ENCODE measurements at places on chromosomes 5 and 9. TPM values are rescaled to one million over a fixed set of nuclear protein-coding genes. Genes with fewer than 3 reads are reported as not detected.

GRCh38 chr9:95834281-95834907 is 41.1 kb upstream of the ERCC6L2 start:
- H3K27me3 ChIP-seq: peaks cover 7% of the 10 kb centered on the region
- H3K4me1 ChIP-seq: no peaks in the 10 kb centered on the region
- no peak overlapping the region for H3K4me3 ChIP-seq
- H3K36me3 ChIP-seq: no peaks in the 10 kb centered on the region

- peaks cover 3% of the 10 kb centered on the region for H3K36me3 ChIP-seq
- H3K4me1 ChIP-seq: no peaks in the 10 kb centered on the region
- DNase-seq: no peak
- H3K4me3 ChIP-seq: no peak overlapping the region
- no peak overlapping the region for H3K27ac ChIP-seq
- no peaks in the 10 kb centered on the region for H3K27me3 ChIP-seq
Observed at GRCh38 chr9:120912958-120913646, 13.5 kb downstream of the TRAF1 start.

DNA sequence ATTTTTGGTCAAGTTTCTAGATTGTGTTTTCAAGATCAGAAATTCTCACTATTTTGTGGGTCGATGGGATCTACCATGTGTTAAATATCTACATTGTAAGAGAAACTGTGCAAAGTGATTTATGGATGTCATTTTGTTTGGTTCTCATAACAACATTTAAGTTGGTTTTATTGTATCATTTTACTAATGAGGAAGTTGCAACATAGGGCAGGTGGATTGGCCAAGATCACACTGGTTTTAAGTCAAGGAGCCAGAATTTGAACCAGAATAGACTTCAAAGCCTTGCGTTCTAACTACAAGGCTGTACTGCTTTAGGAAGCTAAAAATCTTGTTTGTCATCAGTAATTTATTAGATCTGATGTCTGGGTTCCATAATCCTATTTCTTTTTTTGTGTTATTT is 23.4 kb downstream of the SH3TC2 start:
- no peaks in the 10 kb centered on the region for H3K4me1 ChIP-seq
- H3K27me3 ChIP-seq: no peaks in the 10 kb centered on the region
- H3K27ac ChIP-seq: no peak overlapping the region
- H3K4me3 ChIP-seq: no peak overlapping the region

DNA sequence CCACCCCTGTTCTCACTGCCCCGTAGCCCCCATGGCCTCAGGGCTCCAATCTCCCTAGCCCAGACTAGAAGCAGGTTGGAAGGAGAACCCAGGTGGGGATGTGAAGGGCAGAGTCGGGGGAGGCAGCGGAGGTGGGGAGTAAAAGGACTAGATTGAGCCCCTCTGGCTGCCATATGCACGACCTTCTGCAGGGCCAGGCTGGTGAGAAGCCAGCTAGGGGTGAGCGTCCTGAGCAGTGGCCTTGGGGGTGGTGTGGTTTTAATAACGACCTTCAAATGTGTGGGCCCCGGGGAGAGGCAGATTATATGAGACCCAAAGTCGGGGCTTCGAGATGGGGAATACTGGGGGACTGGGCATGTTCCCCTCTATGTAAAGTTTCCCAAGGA is 139.5 kb downstream of the C9orf50 start:
- peaks cover 44% of the 10 kb centered on the region for H3K4me1 ChIP-seq
- peak overlapping the region; percentile 94 for H3K27ac ChIP-seq
- H3K27me3 ChIP-seq: no peaks in the 10 kb centered on the region
- H3K36me3 ChIP-seq: no peaks in the 10 kb centered on the region
- DNase-seq: no peak
- no peak overlapping the region for H3K4me3 ChIP-seq

- H3K36me3 ChIP-seq: no peaks in the 10 kb centered on the region
- peak; percentile 32 for DNase-seq
- H3K27ac ChIP-seq: peak overlapping the region; percentile 29
- H3K27me3 ChIP-seq: no peaks in the 10 kb centered on the region
Observed at GRCh38 chr9:98502976-98503325, 205.8 kb downstream of the GABBR2 start.

DNA sequence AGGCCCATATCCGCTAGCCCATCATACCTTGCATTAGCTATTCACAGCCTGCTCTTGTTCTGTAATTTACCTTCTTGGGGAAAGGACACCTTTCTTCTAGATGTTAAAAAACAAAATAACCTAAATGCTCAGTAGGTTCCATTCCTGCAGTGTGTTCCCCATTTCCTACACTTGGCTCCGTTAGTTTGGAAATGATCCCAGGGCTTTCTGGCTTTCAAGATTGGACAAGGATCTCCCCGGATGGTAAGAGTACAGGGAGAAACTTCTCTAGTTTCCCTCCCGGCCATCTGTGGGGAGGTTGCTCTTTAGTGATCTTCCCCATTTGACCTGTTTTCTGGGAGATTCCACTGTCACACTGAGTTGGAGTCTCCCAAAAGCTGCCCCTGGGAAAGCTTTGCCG is 27.3 kb upstream of the STC2 start:
- H3K27me3 ChIP-seq: peaks cover 6% of the 10 kb centered on the region
- no peaks in the 10 kb centered on the region for H3K4me1 ChIP-seq
- H3K4me3 ChIP-seq: no peak overlapping the region
- H3K27ac ChIP-seq: no peak overlapping the region
- no peaks in the 10 kb centered on the region for H3K36me3 ChIP-seq

Gene PAEP
- total RNA-seq: 0.39 TPM

Gene ZDHHC11B
- total RNA-seq: 0.29 TPM
